ENCODE measurements at places on chromosomes 12 and 14.

- no peak for DNase-seq
These were observed 79.2 kb downstream of the TBC1D30 start for GRCh38 chr12:64903479-64904152.

GRCh38 chr12:34288963-34289345 is 266.7 kb downstream of the ALG10 start:
- DNase-seq = no peak

DNA sequence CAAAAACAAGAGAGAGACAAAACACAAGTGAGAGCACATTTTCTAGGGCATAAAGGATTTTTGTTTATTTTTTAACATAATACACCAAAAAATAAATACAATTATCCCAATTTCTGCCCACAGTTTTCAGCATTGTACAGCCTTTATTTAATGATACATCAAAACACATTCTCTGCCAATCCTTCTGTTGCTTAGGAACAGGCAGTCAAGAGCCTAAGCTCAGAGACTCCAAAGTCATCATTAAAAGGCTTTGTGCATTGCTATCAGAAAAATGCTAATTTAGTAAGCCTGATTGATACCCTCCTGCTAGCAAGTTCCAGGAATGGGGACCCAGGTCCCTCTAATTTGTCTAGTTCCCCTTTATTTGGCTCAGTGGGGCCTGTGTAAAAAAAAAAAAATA is 536.5 kb downstream of the RPS29 start:
- no peak for DNase-seq

DNA sequence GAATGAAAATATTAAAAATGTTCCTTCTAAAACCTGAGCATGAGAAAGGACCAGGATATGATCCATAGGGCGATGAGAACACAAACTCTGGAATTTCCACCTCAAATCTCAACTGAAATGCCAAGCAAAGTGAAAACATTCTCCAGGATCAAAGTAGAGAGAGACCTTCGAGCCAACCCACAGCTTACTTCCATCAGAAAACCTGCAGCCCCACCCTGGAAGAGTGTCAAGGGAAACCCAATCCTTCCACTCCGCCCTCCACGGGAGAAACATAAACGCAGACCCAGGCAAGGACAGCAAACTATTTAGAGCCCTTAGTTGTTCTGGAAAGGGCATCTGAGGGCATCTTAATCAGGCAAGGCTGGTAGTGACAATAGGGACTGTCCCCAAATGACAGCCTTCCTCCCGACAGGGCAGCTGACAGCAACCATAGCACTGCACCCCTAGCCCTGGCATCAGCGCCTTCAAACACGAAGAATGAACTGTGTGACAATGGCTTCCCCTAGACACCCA is 21.8 kb downstream of the SLC15A4 start:
- no peak for DNase-seq

GRCh38 chr12:66239295-66239694 is 50.3 kb downstream of the IRAK3 start:
- DNase-seq = no peak

DNA sequence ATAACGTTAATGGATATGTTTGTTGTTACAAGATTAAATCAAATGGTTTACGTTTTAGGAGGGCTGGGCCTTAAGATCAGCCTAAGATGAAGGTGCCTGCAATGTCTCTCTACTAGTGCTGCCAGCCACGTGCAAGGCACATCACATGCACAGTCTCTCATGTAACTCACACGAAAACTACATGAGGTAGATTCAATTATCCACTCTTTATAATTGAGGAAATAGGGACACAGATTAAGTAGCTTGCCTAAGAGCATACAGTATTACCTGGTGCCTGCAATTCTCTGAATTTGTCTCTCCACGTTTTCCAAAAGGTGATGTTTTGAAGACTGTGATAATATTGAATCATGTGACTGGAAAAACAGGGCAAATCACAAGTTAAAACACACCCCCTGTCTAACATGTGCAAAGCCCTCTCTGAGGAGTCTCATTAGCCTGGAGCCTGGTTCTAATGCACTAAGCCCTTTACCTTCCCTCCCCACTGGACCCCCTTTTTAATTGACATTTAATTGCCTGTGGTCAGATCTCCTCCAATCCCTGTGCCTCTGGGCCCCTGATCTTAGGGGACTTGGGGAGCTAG is 14.6 kb upstream of the ATP2A2 start:
- DNase-seq = no peak

DNA sequence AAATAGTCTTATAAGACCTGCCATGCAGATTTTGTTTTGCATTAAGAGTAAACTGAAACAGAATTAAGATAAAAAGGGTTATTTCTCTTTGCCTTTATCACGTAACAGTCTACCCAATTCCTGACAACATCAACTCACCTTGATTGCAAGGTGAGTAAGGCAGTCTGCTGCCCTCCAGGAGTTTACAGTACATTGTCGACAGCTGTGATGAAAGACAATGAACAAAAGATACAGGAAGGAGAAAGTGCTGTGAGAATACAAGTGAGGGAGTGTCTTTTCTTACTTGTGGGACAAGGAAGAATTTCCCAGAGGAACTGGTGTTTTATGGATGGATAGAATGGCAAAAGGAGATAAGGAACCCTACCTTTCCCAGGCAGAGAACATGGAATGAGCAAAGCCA is 101.0 kb downstream of the RTN1 start:
- no peak for DNase-seq

- no peak for DNase-seq
These were observed 17.2 kb downstream of the CALCOCO1 start for GRCh38 chr12:53710091-53710490.

DNA sequence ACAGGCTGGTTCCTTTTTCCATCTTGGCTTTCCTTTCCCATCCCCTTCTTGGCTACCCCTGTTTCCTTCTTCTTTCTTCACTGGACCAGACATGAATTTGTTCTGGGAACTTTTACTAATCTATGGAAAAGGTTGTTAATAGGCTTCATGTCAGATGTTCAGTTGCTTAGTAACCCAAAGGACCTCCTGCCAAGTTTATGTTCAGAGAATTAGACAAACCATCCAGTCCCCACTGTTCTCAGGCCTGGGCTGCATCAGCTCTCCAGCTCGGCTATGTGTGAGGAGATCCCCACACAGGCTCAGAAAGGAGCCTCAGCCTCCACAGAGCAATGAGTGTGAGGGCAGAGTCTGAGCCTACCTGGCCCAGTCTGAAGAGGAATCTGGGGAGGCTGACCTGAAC is 78.0 kb downstream of the AKAP6 start:
- DNase-seq = no peak

DNA sequence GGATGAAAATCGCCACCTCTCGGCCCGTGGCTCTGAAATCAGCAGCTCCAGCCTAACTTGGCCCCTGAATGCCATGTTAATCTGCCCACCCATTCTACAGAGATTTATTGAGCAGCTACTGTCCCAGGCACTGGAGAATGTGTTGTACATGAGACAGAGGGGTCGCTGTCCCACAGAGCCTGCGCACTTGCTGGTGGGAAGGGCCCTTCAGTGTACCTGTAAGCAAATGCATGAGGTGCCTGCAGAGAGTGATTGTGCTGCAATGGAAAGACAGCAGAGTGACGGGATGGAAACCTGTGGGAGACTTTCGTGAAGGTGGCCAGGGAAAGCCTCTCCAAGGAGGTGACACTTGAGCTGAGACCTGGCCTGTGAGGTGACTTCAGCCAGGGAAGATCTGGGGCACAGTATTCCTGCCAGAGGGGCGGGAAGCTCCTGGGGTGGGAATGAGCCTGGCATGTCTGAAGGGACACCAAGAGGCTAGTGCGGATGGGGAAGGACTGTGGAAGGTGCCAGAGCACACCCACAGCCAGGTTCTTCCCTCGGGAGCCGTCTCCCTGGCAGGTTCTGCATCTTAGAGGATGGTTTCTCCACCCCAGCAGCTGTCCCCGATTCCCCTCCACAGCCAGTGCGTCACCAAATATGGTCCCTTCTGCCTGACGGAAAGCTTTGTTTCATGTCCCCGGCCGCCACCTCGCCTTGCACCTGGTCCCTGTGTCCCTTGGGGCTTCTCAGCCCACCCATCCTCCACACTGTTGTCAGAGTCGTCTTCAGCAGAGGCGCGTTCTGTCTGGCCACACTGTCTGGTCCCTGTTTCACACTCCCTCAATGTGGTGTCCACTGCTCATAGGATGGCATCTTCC is 8.7 kb downstream of the SMIM41 start:
- DNase-seq = no peak

GRCh38 chr12:32881107-32881506 is 15.5 kb downstream of the PKP2 start:
- no peak for DNase-seq

DNA sequence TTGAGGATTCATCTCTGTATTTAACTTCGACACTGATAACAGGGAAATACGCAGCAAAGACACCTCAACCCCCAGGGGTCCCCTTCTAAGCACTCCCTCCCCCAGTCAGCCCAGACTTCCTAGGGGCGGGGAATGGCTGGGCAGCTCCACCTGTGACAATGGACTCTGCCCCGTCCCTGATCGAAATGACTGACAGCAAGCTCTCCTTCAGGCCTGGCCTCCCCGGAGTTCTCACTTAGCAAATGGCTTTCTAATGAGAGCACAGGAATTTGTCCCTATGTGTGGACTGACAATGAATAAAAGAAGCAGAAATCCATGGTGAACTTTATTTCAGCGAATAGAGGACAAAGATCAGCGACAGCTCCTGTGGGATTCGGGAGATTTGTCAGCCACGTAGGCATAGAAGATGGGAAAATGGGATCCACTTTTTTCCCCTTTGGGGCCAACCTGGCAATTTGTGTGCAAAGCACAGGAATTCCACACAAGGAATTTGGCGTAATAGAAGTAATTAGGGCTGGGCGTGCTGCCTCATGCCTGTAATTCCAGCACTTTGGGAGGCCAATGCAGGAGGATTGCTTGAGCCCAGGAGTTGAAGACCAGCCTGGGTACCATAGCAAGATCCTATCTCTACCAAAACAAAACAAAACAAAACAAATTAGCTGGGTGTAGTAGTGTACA is 63.8 kb downstream of the TNFAIP2 start:
- DNase-seq = no peak

- no peak for DNase-seq
These were observed 172.1 kb downstream of the ETV6 start for GRCh38 chr12:11821386-11822080.

DNA sequence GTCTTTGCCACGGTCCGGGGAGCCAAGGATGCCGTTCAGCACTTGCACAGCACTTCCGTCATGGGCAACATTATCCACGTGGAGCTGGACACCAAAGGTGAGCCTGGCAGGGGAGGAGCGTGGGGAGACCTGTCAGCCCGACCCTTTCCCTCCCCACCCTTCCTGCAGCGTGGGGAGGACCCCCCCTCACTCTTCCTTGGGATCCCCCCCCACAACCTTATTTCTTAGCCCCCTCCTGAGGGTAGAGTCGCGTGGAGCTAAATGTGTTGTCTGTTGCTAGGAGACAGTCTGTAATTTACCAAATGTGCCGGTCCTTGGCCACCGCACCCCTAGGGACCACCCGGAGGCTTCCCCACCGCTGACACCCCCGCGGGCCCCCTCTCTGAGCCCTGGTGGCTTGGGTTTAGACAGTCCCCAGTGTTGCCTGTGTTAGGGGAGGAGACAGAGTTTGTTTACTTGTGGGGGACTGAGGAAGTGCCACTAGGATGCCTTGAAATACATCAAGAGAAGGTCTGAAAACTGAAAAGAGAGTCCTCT is 2.3 kb downstream of the SETD1B start:
- no peak for DNase-seq

GRCh38 chr12:52011602-52012214 is 5.0 kb downstream of the TAMALIN start:
- DNase-seq = no peak

- no peak for DNase-seq
These were observed 75.0 kb downstream of the PRMT8 start for GRCh38 chr12:3565985-3566384.

DNA sequence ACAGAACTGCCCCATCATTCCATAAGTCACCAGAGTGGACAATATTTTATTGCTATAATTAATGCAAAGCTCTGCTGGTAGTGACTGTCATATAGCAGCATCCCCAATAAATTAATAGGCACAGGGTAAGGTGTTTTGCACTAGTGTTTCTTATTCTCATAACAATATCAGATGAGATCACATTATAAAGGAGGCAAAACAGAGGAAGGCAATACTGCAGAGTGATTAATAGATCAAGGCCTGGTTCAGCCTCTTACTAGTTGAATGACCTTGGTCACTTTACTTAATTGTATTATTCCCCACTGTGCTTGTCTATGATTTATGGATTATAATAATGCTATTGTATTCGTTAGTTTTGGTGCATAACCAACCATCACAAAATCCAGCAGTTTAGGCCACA is 784.8 kb downstream of the VRK1 start:
- DNase-seq = no peak

GRCh38 chr14:26174395-26174794 is 423.4 kb downstream of the NOVA1 start:
- no peak for DNase-seq

DNA sequence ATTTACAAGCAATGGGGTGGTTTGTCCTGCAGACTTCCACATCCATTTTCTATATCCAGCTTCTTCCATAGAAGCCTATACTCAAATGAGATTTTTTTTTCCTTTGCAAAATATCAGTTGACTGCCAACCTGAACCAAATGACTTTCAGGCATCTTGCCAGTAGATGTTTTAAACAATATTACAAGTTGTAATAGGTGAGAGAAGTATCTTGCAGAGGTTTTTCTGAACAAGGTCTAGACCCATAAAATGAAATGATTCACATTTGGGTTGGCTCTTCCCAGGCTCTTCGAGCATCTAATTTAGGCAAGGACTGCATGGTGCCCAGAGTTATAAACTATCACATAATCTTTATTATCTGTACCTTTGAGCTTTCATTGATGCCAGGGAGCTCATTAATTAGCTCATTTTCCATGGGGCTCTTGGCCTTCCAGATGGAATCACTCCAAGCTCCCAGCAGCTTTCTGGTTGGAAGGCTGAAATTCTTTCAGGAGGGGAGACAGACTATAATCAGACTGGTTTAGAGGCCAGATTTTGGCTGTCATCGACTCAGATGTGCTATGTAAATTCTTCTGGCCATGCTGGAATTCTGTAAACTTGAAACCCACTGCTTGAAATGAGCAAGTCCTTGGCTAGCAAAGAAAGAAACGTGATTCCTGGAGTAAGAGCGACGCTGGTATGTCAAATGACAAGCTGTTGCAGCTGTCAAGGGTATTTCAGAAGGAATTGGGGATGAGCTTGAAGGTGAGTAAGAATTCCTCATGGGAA is 32.2 kb upstream of the DICER1 start:
- no peak for DNase-seq

- DNase-seq = peak; percentile 14
These were observed 118.8 kb downstream of the DPF3 start for GRCh38 chr14:72774894-72775620.

- no peak for DNase-seq
These were observed 30.7 kb upstream of the HDAC7 start for GRCh38 chr12:47850153-47851084.

DNA sequence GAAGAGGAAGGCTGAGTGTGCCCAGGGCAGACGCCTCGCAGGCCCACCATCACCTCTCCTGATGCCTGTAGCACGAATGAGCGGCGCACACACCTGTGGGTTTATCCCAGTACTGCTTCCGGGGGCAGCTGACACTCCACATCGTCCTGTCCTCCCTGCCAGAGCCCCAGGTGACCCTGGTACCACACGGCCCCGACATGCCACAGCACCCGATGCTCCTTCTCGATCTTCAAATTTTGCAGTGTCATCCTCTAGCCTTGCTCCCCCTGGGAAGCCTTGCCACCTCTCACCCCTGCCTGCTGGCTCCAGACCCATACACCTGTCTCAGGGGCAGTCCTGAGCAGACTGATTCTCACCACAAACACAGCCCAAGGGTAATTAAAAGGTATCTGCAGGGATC is 40.6 kb downstream of the ANO2 start:
- DNase-seq = peak; percentile 84

- no peak for DNase-seq
These were observed 15.4 kb upstream of the MGST1 start for GRCh38 chr12:16331998-16332397.

Measured in esophagus muscularis mucosa (tissue), 4 donors.